ENCODE measurements at places on chromosomes 6 and 20.

DNA sequence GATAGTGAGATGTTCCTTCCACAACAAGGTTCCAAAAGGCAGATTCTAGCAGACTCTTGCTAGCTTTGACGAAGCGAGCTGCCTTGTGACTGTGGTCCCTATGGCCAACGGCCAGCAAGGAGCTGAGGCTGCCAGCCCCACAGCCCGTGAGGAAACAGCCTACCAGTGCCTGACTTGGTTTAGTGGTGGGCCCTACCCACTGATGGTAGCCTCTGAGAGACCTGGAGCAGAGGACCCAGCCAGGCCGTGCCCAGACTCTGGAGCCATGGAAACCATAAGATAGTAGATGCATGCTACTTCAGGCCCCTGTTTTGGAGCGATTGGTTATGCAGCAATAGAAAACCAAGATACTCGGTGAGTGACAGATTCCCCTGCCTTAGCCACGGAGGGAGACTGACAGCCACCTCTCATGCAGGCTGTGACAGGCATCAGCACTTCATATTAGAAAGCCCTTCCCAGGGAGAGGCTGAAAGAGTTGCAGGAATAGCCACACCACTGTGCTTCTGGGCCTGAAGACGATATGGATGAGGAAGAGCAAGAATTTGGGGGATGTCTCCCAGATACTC lies 19.2 kb downstream of the PSMG4 start:
- DNase-seq: no peak

GRCh38 chr6:136526937-136527336 lies 23.3 kb downstream of the MAP7 start:
- no peak for DNase-seq

DNA sequence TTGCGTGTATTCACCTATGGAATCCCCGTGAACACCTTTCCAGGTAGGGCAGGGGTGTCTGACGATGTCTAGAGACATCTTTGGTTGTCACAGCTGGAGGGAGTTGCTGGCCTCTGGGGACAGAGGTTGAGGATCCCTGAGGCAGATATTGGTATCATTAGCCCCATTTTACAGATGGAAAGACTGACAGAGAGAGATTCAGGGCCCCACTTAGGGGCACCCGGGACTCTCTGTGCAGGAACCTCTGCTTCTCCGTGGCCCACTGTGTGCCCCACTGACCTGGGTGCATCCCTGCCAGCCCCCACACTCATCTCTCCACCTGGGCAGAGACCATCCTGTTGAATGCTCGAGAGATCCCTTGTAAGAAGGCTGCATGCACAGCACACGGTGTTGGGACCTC lies 111.2 kb downstream of the EDN3 start:
- DNase-seq: no peak

GRCh38 chr6:21414065-21414464 lies 179.5 kb upstream of the SOX4 start:
- no peak for DNase-seq

DNA sequence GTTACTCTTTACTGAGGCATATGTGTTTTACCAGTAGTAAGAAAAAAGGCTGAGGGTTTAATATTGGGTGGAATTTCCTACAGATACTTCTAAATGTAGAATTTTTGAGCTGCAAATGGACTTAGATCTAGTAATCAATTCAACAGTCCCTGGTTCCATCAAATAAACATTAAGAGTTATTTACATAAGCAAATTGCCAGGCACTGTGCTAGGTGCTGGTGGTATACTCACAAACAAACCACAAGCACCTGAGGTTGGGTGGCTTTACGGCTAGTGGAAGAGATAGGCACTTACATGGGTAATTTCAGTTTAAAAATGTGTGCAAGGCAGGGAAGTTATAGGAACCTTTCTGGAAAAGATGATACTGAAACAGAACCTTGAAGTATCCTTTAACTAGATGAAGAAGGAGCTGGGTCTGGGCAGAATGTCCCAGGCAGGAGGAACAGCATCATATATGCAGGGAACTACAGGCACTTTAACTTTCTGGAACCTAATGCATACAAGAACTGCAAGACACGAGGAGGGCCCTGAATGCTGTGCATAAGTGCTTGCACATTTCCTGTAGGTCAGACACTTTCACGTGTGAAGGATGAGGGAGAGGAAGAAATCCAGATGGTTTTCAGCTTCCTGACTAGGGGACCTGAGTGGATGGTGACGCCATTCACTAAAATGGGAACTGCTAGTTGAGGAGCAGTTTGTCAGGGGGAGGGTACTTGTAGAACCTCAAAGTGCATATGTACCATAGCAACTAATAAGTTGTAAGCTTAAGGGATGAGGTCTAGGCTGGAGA lies 4.5 kb downstream of the CCN6 start:
- DNase-seq: no peak

DNA sequence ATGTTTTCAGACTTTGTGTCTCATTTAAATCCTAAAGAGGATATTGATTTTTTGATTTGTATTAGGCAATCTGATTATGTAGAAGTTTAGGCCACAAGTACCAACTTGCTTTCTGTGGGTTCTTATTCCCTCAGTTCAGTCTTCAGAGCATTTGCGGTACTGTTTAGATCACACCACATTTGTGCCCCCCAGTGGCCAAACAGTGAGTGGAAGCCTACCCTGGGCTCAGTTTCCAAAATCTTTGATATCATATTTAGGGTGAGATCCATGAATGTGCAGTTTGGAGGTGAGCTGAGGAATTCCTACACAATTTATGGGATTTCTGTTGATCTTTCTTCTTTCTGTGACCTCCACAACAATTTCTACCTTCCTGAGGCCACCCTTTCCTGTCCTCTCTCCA lies 92.3 kb upstream of the FUT9 start:
- no peak for DNase-seq

DNA sequence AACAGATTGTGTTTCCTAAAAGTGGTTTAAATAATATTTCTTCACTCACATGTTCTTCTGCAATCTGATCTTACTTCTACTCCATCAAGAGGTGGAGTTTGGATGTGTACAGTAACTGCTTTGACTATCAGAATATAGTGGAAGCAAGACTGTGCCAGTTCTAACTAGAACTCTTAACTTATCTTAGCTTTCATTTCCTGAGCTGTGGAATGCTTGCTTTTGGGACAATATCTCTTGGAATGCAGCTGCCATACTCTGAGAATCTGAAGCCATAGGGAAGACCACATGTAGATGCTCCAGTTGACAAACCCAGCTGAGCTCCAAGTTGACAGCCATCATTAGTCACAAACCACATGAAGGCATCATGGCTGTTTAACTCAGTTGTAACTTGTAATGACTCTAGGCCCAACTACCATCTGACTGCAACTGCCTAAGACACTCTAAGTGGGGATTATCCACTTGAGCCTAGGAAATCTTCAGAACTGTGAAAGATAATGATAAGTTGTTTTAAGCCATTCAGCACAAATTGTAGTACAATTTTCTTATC lies 40.8 kb upstream of the MAN1A1 start:
- no peak for DNase-seq

GRCh38 chr6:159890792-159891191 lies at the start of gene MAS1:
Gene MAS1, plus strand, starts transcription at chr6:159890988. Its CDS starts 15,968 bp downstream, at chr6:159906956.
- DNase-seq: no peak

GRCh38 chr6:121651420-121651819 lies 216.0 kb downstream of the GJA1 start:
- no peak for DNase-seq

GRCh38 chr6:157244175-157244574 lies 79.1 kb downstream of the TMEM242 start:
- DNase-seq: no peak

DNA sequence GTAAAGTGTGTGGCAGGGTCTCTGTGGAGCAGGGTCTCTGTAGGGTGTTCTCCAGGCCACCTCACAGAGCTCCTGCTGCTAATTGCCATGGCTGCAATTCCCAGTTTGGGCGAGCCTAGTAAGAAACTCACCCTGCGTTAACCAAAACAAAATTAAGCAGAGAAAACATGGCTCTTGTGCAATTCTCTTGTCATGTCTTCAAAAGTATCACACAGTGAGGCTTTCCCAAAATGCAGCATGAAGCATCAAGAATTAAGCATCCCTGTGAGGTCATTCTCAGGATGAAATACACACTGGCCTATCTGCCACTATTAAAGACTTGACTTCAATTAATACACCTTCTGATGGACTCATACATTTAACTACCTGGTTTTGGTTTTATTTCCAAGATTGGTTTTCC lies 72.8 kb downstream of the KIF13A start:
- no peak for DNase-seq

- DNase-seq: no peak
Measured at GRCh38 chr6:65787787-65788186, 80.8 kb upstream of the EYS start.

DNA sequence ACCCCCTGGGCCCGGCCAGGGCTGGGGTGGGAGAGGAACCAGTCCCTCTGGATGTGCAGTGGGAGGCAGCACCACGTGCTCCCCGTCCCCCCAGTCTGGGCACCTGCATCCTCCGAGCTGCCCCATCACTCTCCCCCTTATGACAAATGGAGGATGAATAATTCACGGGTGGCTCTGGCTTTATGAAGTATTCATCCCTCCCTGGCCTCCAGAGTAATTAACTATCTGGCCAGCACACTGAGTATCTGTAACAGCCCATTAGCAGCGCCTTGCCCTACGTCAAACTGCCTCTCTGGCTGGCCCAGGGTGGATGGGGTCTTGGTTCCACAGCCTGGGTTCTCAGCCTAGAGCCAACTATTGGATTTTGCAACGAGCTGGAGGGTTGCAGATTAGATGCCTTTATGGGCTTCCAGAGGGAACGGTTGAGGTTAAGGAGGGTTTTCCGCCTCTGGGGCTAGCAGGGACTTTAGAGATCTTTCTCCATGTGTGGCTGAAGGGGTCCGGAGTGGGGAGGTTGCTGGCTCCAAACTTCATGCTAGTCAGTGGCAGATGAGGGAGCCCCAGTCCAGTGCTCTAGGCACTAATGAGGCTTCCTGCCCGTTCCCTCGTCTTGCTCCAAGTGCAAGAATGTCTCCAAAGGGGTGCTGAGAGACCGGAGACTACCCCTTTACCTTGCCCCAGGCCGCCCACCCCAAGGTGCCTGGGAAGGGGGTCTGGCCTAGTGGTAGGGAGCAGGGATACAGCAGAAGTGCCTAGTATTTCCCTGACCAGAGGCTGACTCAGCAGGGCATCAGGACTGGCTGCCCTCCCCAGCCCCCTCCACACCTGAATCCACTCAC lies 53.5 kb upstream of the MLN start:
- DNase-seq: no peak

GRCh38 chr6:90190752-90191395 lies 105.8 kb downstream of the BACH2 start:
- no peak for DNase-seq

DNA sequence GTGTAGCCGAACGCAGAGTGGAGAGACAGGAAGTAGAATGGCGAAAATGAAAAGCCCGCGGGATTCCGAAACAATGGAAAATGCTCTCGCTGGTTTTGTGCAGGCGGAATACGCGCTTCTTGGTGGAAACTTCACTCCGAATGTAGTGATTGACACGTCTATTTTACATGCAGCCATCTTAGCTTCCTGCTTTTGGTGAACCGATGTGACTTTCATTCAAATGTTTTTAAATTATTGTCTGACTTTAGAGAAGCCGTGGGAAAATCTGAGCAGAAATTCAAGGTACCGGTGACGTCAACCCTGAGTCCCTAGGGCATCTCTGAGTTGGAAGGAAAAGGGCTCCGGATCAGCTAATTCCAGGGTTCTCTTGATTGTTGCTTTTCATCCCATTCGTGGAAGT lies 11.4 kb downstream of the GPX5 start:
- no peak for DNase-seq

DNA sequence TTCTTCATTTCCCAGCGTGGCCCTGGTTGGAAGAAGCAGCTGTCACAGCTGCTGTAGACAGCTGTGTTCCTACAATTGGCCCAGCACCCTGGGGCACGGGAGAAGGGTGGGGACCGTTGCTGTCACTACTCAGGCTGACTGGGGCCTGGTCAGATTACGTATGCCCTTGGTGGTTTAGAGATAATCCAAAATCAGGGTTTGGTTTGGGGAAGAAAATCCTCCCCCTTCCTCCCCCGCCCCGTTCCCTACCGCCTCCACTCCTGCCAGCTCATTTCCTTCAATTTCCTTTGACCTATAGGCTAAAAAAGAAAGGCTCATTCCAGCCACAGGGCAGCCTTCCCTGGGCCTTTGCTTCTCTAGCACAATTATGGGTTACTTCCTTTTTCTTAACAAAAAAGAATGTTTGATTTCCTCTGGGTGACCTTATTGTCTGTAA lies 292.7 kb downstream of the ESR1 start:
- no peak for DNase-seq

GRCh38 chr6:28134716-28135115 lies 7.0 kb upstream of the ZKSCAN8 start:
- no peak for DNase-seq

DNA sequence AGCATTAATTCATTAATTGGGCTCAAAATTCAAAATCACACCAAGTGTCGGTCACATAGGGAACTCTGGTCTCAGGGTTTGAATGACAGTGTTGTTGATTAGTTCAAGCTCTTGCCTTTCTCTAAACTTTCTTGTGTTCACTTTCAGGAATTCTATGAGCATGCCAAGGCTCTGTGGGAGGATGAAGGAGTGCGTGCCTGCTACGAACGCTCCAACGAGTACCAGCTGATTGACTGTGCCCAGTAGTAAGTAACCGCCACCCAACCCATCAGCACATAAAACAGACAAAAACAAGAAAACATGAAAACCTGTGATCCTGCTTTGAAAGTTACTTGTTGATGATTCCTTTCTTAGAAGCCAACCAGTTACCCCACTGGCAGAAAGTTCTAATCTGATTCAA lies 52.7 kb downstream of the GNAS start:
- no peak for DNase-seq

DNA sequence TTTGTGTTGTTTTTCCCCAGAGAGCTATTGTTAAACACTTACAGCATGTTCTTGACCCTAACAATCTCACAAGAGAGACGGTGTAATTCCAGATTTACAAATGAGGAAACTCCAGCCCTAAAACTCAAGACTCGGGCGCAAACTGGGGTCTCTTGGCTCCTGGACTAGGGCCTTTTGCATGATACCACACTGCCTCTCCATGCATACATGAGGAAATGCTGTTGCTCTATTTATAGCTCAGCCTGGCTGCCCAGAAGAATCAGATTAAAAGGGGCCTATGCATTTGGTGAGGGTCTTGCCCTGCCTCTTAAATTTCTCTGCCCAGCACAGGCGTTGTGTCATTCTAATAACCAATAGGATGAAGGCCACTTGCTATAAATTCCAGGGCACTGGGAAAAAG lies 30.5 kb upstream of the SNRPB2 start:
- no peak for DNase-seq

DNA sequence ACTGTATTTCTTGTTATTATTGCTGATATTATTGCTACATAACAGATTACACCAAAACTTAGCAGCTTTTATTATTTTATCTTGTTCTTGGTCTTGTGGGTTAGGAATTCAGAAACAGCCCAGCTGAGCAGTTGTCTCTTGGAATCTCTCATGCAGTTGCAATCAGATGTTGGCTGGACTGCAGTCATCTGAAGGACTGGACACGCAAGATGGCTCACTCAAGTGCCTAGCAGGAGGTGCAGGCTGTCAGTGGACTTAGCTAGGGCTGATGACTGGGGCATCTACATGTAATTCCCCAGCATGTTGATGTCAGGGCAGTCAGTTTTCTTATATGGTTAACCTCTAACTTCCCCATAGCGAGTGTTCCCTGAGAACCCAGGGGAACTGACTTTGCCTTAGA lies 128.6 kb upstream of the PLCB4 start:
- DNase-seq: no peak

- DNase-seq: no peak
Measured at GRCh38 chr20:1832634-1833033, 62.6 kb upstream of the SIRPA start.

- no peak for DNase-seq
Measured at GRCh38 chr6:28632326-28632851, 106.7 kb downstream of the GPX5 start.
